Suprapubic skin (tissue), 4 donors: ENCODE measurements at places on chromosomes 5 and 9. TPM values are rescaled to one million over a fixed set of nuclear protein-coding genes. Genes with fewer than 3 reads are reported as not detected.

DNA sequence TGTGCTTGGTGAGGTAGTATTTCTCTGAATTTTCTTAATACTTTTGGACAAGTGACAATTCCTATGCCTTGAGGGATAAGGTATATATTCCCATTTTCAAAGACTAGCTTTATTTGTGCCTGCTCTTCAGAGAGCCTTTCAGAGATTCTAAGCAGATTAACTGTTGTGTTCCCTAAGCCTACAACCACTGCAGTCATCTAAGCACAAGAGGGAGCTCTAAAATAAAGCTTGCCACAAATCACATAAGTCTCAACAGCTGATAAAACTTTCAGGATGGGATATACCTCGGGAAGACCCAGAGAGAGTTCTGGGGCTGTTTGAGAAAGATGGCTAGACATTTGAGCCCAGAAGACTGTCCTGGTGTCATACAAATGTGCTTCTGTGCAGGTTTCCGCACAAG, 157.3 kb downstream of the CYLC2 start:
- no peak for DNase-seq

DNA sequence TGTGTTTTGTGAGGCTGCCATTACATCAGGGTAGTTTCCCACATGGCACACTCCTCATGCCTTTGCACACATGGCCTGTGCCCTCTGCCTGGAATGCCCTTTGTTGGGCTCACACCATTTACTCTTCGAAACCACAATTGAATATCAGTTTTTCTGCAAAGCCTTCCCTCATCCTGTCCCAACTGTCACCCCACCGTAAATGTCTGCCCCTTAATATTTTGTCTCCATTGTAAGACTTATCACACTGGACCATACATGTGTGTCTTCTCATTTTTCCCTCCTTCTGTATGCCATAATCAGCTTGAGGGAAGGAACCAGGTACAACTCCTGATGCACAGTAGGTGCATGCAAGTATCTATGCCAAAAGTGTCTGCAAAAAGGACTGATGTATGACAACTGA, 62.7 kb upstream of the TMEM252 start:
- no peak for DNase-seq

DNA sequence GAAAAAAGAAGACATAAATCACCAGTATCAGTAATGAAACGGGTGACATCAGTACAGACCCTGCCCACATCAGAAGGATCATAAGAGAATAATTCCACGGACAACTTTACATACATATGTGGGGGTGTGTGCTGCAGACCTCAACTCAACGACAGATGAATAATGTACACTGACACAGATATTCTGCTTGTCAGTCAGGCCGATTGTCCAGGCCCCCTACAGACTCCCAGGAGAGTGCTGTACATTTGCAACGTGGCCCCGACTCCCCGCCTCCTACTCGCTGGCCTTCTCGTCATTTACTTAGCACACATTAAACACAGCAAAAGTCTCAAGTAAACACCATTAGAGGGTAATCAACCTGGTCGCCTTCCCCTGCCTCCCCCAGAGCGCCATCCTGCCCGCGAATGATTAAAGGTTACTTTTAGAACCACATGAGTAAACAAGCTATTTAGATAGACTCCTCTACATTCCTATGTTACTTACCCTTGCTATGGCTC, 3.5 kb upstream of the TMED9 start:
- DNase-seq = no peak

DNA sequence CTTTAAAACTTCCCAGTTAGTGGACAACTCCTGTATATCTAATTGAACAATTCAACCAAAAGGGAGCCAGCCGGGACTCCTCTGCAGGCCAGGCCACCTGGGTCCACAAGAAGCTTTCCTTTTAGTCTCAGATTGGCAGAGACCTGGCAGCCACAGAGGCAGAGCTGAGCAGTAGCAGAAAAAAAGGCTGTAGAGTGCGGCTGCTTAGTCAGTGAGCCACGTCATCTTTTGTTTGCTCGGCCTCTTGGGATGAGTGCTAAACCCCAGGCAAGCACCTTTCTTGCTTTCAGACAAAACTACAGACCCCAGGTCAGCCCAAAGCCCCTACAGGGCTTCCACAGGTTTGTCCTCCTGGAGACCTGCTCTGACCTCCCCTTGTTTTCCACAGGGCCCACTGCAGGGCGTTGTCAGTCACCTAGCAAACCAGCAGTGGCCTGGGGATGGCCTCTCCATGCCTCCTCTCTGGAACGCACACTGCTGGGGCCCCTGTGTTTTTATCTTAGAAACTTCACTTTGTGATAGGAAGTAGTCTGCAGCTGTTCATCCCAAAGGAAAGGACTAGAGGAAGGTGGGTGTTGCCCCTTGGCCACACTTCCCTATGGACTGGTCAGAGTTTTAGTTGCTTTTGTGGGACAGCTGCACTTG, 49.9 kb downstream of the SHB start:
- DNase-seq = no peak

DNA sequence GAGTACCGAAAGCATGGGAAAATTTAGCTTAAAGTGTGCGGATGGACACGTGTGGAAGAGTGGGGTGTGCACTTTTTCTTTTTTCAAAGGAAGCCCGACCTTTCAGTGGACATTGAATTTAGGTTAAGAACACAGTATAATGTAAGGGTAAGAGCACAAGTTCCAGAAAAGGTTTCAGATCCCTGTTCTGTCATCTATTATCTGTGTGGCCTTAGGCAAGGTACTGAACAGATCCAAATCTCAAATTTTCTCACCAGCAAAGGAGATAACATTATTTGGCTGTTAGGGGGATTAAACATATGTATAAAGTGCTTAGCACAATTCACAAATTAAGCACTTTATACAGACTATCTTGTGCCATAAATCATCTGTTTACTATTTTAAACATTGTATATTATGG, 441.0 kb downstream of the SPOCK1 start:
- DNase-seq = no peak

DNA sequence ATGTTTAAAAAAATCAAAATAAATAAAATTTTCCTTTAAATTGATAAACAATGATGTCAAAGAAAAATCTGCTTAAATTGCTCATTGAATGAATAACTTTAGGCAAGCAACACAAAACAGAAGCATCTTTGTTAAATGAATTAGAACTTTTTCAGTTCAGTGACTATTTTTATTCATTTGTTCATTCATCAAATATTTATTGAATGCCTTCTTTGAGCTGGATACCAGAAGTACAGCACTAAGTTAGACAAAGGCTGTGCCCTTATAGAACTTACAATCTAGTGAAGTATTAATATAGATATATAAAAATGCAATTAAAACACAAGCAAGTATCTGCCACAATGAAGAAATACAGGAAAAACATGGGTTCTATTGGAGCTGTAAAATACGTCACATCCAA, 10.8 kb downstream of the FNIP1 start:
- no peak for DNase-seq

- DNase-seq = no peak
Measured at GRCh38 chr5:147490989-147491388, 18.9 kb downstream of the DPYSL3 start.

The MEGF10 gene
- 1.1 TPM for total RNA-seq

The GDA gene
- 2.6 TPM for total RNA-seq

The ADRA1B gene
- not detected for total RNA-seq

The RAD50 gene
- total RNA-seq = 43.0 TPM
